Activated T-cell treated with anti-CD3 and anti-CD28 coated beads, Interleukin-2, amount 50 U/mL, for 1 hour (primary cell): ENCODE measurements at places on chromosomes 6 and 20.

GRCh38 chr6:72649032-72649984 is 27.4 kb downstream of the KCNQ5 start:
- no peak for DNase-seq

GRCh38 chr6:146770965-146771735 is 172.4 kb downstream of the ADGB start:
- DNase-seq: peak; percentile 31

DNA sequence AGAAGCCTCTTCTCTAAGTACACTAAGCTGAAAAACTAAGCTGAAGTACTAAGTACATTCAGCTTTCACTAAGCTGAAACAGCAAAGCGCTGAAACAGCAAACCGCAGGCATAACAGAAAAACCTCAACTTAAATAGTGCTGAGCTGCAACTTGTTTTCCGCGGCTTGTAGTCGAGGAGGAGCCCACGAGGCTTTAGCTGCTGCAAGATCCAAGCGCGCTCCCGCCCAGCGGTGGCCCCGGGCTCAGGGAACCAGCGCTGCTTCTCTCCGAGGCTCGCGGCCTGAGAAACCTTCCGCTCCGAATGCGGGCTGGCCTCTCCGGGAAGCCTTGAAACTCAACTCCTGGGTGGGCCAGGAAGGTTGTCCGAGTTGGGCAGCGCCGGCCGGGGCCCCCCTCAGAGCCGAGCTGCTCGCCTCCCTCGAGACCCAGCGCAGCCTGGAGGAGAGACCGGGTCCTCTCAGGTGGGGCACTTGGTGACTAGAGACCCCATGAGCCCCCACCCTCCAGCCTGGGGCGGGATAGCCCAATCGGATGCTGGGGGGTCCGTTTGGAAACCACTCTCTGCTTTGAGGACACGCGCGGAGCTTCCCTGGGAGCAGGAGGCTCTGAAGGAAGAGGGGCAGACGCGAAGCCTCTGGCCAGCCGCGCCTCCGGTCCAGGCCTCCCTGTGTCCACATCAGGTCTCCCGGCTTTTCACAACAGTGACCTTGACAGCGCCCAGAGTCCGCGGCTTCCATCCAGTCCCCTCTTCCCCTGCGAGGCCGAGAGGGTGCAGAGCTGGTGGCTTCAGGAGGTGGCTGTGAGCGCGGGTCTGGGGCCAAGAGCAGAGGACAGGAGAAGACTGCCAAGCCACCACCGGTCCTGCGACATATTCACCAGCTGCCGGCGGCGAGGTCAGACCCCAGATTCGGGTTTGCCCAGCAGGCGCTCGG is 38.1 kb upstream of the HLA-E start:
- peak; percentile 63 for DNase-seq

GRCh38 chr6:40552941-40553340 is 34.2 kb downstream of the LRFN2 start:
- DNase-seq: no peak

DNA sequence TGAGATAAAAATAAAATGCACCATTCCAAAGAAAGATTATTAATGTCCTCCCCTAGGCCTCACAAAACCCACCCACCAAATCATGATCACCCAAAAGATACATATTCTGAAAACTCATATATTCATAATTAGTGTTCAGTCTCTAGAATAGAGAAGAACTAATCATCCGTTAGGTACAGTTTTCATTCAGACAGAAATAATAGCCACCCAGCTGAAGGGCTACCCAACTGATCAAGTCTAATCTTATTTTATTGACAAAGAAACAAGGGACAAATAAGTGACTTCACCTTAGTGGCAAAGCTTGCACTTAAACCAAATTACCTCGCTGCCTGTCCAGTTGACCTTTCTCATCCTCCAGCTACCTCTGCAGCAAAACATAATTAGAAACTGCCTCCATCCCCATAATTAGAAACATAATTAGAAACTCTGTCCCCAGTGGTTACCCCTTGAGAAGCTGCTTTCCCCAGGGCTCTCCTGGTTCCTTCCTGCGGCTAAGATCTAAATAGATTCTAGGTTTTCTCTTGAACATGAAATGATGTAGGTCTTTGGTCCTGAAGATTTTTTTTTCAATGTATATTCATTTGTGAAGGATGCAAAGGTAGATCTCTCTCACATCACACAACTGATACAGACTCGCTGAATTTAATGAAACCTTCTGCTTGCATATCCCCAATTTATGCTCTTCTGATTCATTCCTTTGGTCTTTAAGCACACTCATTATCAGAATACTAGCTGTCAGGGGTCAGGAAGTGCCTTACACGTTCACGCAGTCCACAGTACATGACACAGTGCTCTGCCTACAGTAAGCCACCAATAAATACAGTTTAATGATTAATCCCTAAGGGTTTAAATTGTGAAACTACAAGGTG is 46.3 kb downstream of the HBS1L start:
- DNase-seq: no peak

DNA sequence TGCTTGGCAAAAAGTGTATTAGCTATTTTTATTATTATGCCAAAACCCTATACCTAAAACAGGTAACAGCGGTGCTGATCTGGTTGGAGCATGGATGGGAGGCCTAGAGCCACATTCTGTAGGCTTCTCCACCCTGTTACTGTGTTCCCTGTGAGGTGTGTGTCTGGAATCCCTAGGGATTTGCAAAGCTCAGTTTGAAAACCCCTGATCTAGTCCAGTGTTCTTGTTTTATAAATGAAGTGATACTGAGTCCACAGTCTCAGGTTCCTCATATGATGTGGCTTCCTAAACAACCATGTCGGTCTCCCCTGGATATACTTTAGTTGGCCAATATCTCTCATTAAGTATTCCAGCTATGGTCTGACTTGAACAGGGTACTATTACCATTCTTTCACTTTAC is 16.3 kb downstream of the ACSS2 start:
- no peak for DNase-seq

GRCh38 chr20:38138086-38138778 is 26.8 kb downstream of the TGM2 start:
- no peak for DNase-seq

DNA sequence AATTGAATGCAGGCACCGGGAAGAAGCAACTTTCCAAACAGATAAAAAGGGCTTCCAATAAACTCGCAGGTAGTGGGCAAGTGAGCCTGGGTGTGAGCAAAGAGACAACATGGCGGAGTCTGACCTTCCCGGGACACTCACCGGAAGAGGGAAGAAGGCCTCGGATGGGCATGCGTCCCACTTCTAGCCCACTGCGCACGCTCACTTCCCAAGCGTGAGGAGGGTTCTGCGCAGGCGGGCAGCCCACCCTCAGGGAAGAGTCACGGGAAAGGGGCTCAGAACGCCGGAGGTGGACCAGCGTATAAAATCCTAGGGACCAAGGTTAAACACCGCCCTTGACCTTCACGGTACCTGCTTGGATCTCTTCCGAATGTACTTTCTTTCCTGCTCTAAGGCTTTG is 95.5 kb upstream of the AFDN start:
- no peak for DNase-seq

- no peak for DNase-seq
Observed at GRCh38 chr20:53789989-53790675, 196.5 kb upstream of the ZNF217 start.

- DNase-seq: peak; percentile 11
Observed at GRCh38 chr20:59024111-59024530, 4.9 kb downstream of the TUBB1 start.

DNA sequence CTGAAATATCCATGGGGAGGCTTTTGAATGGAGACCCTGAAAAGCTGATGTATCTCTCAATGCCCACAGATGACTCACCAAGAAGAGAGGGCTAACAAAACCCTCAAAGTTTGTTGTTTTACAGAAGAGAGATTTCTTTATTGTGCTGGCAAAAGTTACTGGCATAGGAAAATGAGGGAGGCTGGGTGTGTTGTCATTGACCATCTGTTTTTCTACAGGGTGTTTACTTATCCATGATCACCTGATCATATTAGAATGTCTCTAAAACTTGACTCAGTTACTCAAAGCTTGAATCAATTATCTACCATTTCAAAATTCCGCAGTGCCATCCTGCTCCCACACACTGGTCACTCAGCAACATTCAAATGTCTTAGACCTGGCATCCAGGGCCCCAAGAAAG is 9.8 kb downstream of the NCOA6 start:
- DNase-seq: no peak

- no peak for DNase-seq
Observed at GRCh38 chr6:9437836-9438235, 977.0 kb downstream of the TFAP2A start.

DNA sequence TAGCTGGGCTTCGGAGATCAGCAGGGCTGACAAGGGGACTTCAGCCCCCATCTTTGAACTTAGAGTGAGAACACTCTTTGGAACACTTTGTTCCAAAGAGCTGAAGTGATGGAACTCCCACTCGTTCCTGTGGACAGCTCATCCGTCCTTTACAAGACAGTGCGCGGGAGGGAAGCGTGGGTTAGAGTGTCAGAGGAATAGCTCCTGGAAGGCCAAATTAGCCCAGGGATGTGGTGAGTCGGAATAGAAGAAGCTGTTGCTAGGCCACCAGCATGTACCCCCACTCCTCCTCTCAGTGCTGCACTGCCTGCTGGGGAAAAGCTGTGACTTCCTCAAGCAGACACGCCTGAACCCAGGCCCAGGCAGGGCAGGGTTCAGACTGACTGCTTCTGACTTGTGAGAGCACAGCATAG is 1.7 kb downstream of the SDCBP2 start:
- peak; percentile 20 for DNase-seq
